ENCODE measurements at places on chromosomes 13 and 19. TPM values are rescaled to one million over a fixed set of nuclear protein-coding genes. Genes with fewer than 3 reads are reported as not detected.

Gene NLRP7
- not detected for polyA plus RNA-seq

Gene CBY2
- polyA plus RNA-seq, result 1.5 TPM

Gene CASP14
- 0.09 TPM for polyA plus RNA-seq

Gene TMEM190
- polyA plus RNA-seq, result 0.40 TPM

Gene TMEM259
- 139 TPM for polyA plus RNA-seq

Gene NANOS3
- 1.1 TPM for polyA plus RNA-seq

Gene SLC25A42
- polyA plus RNA-seq, result 27.8 TPM

Gene FGF22
- polyA plus RNA-seq, result 0.96 TPM

Gene LRRC8E
- 2.3 TPM for polyA plus RNA-seq

Gene ACP7
- 0.13 TPM for polyA plus RNA-seq

Data from left renal cortex interstitium (tissue), 4 donors.